Renal cortex interstitium (tissue), 15 donors: ENCODE measurements at places on chromosomes 13 and 19. TPM values are rescaled to one million over a fixed set of nuclear protein-coding genes. Genes with fewer than 3 reads are reported as not detected.

The PSG11 gene
- polyA plus RNA-seq: not detected

The ARHGAP33 gene
- polyA plus RNA-seq: 17.7 TPM

The ZNF530 gene
- 4.9 TPM for polyA plus RNA-seq

- DNase-seq: no peak
Measured at GRCh38 chr13:27522847-27523246, 72.5 kb upstream of the MTIF3 start.

DNA sequence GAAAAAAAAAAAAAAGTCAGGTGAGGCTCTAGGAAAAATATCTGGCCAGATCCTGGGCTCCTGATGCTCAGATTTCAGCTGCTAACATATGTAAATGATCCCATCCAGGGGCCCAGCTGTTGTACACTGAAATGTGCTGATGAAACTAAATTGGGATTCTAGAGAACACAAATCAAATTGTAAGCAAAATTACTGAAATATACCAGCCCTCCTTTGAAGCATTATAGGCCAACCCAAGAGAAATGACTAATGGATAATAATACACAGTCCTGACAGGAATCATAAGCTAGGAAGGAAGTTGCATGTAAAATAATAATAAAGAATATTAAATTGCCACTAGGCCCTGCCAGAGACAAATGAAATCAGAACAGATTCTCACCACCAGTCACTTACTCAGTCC, 17.8 kb downstream of the KCTD12 start:
- no peak for DNase-seq

GRCh38 chr19:32901504-32902161, 32.1 kb upstream of the SLC7A9 start:
- no peak for DNase-seq

DNA sequence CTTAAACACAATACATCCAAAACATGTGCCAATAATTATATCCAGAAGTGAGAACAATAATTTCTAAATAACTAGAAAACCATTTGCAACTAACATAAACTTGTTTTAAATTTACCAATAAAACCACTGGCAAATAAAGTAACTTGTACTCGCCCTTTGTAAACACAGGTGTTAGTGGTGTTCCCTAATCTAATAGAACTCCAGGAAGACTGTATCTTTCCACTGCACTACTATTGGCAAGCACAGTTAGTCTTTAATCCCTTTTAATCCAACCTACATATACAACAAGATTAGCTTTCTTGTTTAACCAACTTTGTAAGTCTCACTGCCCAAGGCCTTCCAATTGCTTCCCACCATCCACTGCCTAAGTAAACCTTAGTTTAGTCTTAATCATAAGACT, 79.5 kb downstream of the PCDH9 start:
- no peak for DNase-seq

- no peak for DNase-seq
Measured at GRCh38 chr19:49441960-49442350, 628 bp upstream of the SLC17A7 start.

GRCh38 chr13:44287958-44288357, 85.7 kb upstream of the SERP2 start:
- DNase-seq: no peak

DNA sequence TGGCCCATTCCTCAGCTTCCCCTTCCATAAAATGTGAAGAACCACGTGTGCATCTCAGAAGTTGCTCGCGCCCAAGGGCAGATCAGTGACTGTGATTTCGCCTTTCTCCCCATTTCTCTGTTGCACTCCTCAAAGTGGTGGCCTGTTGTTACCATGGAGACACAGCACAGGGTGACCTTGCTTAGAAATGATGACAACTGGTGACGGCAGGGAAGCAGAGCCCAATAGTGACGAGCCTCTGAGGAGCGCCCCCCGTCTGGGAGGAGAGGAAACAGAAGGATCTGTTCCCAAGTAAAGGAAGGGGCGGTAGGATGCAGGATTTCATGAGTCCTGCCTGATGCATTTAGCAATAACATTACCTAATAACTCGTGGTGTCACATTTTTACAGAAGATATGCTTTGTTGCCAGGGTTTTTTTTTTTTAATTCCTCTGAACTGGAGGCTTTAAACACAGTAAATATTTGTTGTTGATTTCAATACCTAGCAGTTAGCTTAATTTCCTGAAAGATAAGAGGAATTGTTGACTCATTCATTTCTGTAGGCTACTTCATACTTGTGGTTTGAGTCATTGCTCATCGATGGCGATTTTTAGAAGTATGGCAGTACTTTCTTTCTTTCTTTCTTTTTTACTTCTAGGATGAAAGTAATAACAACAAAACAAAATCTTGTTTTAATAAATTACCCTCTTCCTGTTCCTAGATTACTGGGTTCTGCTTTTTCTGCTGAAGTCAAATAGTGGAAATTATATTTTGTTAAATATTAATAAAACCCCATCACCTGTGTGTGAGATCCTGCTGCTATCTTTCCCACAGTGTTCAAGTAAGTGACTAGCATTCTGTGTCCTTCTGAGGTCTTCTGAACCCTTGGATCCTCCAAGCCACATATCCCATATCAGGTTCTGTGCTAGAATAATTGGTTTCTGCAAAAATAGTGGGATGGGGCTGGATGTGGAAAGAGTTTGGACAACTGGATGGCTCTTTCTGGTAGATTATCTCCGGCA, 36.0 kb downstream of the MBNL2 start:
- no peak for DNase-seq

DNA sequence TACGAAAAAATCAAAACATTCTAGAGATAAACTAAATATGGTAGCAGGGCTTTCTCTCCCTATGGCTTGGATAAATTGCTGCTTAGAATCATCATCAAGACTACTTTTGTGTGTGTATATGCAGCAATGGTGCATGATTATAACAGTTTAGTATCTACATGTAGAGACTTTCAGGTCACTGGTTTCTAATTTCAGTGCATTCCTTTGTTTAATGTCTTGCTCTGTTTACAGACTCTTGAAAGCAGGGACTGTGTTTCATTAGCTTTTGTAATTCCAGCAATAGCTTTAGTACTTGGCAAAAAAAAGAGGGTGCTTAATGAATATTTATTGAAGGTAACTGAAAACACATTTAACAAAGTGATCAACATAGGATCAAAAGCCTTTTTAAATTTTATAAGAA, 420.7 kb downstream of the PCDH9 start:
- peak; percentile 25 for DNase-seq

- DNase-seq: no peak
Measured at GRCh38 chr13:85538957-85539356, 260.3 kb downstream of the SLITRK6 start.

DNA sequence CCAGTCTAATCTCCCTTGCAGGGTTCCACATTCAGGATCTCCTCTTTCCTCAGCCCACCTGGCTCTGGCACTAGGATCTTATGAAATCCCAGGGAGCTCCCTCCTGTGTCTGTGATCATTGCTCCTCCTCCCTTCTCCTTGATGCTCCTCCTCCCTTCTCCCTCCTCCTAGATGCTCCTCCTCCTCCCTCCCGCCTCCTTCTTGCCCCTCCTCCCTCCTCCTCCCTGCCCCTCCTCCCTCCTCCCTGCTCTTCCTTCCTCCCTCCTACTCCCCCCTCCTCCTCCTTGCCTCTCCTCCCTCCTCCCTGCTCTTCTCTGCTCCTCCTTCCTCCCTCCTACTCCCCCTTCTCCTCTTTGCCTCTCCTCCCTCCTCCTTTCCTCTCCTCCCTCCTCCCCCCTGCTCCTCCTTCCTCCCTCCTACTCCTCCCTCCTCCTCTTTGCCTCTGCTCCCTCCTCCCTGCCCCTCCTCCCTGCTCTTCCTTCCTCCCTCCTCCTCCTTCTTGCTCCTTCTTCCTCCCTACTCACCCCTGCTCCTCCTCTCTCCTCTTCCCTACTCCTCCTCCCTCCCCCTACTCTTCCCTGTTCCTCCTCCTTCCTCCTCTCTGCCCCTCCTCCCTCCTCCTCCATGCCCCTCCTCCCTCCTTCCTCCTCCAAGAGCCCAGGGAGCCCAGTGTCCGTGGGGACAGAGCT, 14.9 kb upstream of the ZBTB7A start:
- DNase-seq: no peak

DNA sequence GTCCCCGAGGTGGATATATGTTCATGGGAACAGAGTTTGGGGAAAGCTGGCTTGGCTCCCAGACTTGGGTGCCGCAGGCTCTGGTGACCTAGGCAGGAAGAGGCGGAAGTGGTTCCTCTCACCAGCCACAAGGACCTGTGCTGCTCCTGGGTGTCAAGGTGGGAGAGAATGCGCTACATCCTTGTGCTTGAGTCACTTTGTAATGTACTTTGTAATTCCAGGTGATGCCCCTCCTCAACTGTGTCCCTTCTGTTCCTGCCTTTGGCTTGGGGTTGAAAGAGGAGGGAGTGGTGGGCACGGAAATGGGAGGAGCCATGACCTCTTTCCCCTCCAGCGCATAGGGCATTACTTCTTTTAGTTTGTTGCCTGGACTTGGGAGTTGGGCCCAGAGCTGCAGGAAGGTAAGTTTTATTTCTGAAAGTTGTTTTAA, 10.9 kb downstream of the GARRE1 start:
- DNase-seq: no peak

DNA sequence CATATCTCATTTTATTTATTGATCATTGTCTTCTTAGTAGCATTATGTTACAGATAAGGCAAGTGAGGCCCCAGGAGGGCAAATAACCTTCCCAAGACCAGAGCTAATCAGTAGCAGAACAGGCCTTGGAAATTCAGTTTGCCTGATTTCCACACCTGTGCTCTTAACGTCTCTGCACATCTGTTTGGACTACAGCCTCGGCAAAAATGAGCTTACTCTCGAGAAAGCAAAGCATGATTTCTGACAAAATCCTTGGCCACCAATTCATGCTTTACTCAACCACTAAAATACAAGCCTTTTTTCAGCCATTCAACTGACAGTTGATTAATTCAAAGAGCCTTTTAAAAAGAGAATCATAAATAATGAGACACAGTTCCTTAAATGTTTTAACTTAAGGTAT, 309.3 kb upstream of the HTR2A start:
- no peak for DNase-seq

DNA sequence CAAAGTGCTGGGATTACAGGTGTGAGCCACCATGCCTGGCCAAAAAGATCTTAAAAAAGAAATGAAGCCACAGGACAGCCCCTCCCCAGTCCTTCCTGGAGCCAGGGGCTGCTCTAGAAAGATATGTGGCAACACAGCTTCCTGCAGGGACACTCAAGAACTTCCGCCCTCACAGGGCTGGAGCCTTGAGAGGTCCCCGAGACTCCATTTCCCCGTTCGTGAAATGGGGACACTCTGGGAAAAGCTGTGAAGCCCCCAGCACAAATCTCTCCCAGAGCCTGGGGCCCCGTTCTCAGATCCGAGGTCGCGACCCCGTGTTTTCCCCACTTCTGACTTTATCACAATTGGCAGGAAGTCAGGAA, 2.5 kb upstream of the GPX4 start:
- no peak for DNase-seq

DNA sequence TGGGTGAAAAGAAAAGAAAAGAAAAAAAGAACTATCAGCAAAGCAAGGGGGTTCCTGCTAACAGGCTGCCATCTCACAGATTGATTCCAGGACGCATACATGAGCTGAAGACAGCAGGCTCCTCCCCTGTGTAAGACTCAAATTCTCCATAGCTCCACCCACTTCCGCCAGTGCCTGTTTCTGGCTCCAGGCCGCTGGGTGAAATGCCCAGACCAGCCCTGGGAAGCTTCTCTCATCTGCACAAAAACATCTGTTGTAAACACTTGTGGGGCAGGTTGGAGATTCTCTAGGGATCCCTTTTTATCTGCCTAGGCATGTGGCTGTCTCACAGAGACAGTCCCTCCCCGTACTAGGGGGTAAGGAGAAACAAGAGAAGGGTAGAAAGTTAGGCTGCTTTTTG, 1054.4 kb upstream of the SPRY2 start:
- no peak for DNase-seq

DNA sequence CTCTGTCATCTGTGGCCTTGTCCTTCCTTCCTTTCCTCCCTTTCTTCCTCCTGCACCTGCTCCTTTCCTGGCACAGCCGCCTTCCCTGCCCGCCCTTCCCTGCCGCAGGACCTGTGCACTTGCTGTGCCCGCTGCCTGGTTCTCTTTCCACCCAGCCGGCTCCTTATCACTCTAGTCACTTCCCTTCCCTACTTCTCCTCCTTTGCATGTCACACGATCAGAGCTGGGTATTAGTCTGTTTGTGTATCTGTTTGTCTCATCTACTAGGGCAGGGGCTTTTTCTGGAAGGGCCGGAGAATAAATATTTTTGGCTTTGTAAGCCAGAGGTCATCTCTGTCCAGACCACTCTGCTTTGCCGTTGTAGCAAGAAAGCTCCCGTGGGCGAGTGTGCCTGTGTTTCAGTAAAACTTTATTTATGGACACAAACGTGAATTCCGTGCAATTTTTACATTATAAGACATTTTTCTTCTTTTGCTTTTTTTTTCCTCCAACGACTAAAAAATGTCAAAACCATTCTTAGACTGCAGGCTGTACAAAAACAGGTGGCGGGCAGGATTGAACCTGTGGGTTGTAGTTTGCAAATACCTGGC, 6.1 kb downstream of the KDM4B start:
- DNase-seq: no peak

DNA sequence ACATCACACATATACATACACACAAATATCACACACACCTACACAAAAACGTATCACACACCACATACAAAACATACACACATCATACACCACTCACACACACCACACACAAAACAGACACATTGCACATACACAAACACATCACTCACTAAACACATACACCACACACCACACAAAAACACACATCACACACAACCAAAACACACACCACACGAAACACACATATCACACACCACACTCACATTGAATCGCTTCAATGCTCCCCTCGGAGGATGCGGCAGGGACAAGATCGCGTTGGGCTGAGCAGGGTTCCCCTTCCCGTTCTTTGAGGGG, 131.5 kb downstream of the CRYL1 start:
- no peak for DNase-seq

DNA sequence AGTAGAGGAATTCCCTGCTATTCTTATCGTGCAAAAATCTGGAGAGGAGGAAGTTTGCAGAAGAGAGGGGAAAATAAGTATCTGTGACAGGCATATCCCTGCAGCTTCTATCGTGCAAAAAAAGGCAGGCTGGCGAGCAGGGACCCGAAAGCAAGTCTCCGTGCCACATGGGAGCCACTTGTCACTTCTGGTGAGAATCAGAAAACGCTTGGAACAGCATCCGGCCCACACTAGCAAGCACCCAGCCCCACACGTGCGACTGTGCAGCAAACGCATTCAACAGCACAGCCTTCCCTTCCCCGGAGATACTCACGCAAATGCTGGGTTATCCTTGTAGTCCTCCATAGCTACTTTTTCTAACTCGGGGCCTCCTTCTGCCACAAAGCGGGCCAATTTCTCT, 16.9 kb downstream of the SUGP1 start:
- DNase-seq: no peak

- no peak for DNase-seq
Measured at GRCh38 chr13:110017379-110017778, 231.0 kb upstream of the IRS2 start.
